ENCODE measurements at places on chromosomes 1 and 21.

DNA sequence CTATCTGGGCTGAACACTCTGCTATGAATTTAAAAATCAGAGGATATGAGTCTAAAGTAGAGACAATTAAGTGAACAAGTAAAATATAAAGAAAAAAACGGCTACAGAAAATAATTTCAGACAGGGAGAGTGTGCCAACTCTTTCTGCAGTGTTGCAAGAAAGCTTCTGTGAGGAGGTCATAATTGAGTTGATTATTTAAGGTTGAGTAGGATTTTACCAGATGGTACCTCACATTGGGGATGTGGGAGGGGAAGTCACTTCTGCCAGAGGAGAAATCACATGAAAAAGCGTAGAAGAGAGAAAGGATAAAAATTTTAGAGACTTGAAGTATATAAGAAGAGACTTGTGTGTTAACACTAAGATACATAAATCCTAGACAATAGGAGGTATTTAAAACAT, 238.0 kb upstream of the NCAM2 start:
- DNase-seq: no peak

- DNase-seq: no peak
Measured at GRCh38 chr1:91556556-91556955, 55.9 kb downstream of the CDC7 start.

DNA sequence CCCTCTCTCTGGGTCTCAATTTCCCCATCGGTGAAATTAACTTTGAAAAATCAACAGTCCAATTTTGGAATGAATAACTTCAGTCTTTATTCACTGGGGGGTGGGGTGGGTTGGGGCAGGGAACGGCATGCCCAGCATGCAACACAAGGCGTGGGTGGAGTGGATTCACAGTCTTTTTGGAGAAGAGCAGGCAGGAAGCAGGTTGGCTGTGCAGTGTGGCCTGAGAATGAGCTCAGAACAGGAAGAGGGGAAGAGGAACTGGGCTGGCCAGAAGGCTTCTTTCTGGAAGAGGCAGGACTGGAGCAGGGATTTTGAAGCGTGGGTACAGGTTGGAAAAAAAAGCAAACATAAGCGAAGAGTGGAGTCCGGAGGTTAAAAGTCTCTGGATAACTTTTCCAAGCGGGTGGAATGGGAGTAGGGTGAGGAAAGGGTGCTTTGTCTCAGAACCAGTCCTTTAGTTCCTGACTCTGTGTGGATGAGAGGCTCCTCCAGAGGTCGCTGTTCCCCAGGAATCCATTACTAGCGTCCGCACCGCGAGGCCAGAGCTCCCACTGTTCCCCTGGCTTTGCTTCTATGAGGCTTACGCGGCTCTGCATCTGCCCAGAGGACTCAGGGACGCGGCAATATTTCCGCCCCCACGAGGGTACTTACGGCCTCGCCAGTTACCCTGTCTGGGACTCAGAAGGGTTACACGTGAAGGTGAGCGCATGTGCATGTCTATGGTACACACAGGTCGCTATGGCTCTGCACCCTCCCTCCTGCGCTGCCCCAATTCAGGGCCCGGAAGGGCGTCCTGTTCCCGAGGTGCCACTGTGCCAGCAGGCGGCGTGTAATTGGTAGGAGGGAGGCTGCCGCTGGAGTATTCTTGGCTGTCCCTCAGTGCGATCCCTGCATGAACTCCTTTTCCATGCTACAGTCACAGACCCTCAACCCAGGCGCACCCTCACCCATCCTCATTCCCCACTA, 5.5 kb upstream of the FOXD2 start:
- DNase-seq: peak; percentile 72

DNA sequence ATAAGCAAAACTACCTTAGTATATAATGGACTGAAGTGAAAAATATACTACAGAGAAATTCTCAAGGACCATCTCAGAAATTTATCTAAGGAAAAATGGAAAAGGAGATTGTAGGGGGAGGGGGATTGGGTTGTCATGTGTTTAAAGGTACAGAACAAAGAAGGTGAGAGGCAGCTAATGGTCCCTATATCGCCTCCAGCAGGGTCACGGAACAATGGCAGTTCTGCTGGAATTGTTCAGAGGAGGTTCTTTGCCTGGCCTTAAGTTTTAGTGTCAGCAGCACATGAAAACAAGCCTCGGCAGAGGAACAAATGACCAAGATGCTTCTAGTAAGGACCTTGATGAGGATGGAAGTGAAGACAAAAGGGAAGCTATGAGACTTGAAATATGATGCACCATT, 42.0 kb upstream of the RGS2 start:
- DNase-seq: no peak

DNA sequence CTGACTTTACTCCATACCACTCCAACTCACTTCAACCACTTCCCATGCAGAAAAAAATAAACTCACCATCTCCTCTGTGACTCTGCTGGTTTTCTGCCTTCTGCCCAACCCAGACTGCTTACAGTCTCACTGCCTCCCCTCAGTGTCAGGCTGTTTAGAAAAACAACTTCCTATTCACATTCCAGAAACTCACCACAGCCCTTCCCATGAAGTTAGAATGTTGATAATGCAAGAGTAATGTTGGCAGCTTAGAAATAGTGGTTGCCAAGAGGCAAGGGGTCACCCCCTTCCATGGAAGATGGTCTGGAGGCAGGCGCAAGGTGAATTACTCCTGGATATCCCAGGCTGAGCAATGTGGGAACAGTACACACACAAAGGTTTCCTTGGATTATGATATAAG, at the start of gene SELP:
TSS of gene SELP (minus strand) at position 119 of the 400 bp plus-strand sequence. CDS start at position 69, 50 bp downstream.
- DNase-seq: no peak

GRCh38 chr1:26191739-26192138, 1.3 kb downstream of the CATSPER4 start:
- DNase-seq: no peak

GRCh38 chr1:156052862-156053767, 483 bp downstream of the UBQLN4 start:
- DNase-seq: peak; percentile 61

- no peak for DNase-seq
Measured at GRCh38 chr21:41739011-41739410, 27.8 kb downstream of the RIPK4 start.

DNA sequence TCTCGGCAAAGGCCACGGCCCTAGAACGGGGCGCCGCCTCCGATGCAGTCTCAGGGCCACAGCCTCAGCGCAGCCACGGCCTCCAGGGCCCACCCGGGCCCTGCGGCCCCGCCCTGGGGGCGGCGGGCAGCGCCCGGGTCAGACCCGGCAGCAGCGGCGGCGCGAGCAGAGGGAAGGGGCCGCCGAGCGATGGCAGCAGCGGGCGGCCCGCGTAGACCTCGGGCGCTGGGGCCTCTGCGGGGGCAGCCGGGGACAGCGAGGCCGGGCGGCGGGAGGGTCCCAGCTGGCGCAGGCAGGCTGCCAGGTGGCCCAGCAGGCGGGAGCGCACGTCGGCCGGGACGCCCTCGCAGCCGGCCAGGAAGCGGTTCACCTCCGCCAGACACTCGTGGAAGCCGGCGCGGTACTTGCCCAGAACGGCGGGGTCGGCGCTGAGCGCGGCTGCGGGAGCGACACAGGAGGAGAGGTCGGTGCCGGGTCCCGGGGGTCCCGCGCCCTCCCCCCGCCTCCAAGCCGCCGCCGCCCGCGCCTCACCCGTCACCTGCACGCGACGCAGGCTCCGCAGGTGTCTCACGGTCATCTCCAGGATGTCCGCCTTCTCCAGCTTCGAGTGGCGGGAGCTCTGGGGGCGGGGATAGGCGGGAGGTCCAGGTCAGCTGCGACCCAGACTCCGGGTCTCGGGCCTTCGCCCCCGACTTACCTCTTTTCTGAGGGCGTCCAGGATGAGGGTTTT, 737 bp downstream of the HES4 start:
- peak; percentile 19 for DNase-seq

DNA sequence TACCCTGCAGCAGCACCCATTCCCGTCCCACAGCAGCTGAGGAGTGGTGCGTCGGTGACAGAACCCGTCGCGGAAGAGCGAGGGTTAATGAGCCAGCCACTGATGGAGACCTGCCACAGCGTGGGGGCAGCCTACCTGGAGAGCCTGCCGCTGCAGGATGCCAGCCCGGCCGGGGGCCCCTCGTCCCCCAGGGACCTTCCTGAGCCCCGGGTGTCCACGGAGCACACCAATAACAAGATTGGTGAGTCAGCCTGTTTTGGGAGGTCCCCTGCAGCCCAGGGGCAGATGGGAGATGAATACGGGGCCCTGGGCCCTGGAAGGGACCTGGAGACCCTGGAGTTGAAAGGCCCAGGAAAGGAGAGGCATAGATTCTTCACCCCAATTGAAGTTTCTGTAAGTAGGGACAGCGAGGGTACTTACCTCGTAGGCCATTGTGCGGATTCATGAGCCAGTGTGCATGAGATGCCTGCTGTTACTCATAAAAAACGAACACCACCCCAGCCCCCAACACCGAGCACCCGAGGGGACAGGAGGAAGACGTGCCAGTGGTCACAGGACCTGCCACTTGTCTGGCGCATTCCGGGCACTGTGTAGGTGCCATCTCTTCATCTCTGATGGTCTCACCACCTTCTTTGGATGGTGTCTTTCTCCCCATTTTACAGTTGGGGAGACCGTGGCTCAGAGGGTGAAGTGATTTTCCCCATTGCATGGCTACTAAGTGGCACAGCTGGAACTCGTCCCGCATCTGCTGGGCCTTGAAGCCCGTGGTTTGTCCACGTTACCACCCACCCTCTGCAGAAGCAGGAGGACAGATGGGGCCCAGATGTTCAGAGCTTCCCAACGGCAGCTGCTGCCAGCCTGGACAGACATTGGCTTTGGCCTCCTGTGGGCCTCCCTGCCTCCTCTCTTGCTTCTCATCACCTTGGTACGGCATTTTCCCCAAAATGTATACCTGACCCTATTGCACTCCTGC, 28.3 kb upstream of the TNFRSF1B start:
- no peak for DNase-seq

GRCh38 chr21:42414928-42415769, 11.4 kb downstream of the UBASH3A start:
- peak; percentile 27 for DNase-seq

GRCh38 chr1:176462674-176463378, at the start of gene PAPPA2:
PAPPA2 (plus strand) TSS chr1:176463175; CDS start chr1:176556323, 93,148 bp downstream.
- no peak for DNase-seq

- DNase-seq: no peak
Measured at GRCh38 chr1:196466166-196466565, 142.1 kb downstream of the KCNT2 start.

DNA sequence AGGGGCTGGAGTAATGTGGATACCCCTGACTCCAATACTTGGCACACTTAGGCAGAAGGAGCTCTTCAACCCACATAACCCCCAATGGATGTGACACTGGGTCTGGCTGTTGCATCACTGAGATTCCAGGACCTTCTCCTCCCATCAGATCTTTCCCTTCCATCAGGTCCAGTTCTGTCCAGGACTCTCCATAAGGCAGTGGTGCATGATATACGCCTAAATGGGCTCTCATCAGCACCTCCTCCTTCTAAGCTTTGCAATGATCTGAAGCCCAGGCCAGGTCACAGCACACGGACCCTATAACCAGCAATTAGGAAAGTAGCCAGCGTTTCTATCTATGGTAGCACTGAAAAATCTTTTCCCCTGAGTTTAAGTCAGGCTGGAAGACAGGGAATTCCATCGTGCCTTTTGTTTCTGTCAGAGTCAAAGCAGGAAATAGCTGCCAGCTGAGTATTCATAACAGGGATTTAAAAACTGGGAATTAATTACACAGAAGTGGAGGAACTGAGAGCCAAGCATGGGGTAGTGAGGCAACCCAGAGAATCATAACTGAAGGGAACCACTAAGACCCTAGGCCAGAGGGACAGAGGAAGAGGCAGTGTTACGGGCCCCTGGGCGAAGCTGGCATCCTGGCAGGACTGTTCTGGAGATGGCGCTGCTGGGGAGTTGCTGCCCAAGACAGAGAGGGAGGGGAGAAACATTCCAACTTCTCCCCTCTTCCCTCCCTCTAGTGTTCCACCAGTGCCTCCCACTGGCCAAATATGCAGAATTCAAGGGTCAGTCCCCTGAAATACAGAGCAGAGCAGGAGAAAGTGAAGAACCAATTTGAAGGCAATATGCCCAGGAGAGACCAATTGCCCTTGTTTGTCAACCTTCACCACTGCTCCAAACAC, 37.5 kb upstream of the HOOK1 start:
- peak; percentile 77 for DNase-seq

- DNase-seq: peak; percentile 32
Measured at GRCh38 chr1:108801101-108801500, 54.6 kb downstream of the STXBP3 start.

DNA sequence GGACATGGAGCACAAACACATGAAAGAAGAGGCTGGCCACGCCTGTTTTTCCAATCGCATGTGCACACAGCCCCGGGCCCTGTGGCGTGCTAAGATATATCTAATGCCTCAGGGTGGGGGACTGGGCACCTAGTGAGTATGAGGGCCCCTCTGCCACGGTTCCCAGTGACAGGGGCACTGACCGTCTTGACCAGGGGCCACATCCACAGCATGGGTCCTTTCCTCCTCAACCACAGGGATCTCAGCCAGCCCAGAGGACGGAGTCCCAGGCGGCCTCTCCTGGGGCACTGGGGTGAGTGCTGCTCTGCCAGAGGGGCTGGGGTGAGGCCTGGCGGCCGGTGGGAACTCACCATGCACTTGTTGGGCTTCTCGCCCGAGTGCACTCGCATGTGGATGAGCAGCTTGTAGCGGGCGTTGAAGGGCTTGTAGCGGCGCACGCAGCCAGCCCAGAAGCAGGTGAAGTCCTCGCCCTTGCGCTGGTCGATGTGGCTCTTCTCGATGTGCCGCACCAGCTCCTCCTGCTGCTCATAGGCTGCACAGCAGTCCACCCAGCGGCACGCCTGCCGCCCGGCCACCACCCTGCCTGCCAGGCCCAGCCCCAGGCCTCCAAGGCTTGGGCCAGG, 134.7 kb downstream of the DMRTB1 start:
- no peak for DNase-seq

DNA sequence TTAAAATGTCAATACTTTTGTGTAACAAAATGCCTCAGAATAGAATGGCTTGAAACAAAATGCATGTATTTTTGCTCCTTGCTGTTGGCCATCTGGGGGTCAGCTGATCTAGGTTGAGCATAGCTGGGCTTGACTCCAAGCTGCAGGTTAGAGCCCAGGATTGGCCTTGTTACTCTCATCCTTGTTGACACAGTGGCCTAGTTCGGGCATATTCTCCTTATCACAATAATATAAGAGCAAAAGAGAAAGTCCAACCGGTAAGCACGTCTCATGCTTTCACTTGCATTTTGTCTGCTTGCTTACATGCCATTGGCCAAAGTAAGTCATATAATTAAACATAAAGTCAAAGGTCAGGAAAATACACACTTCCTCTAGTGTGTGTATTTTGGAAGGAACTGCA, 456.2 kb downstream of the KCNT2 start:
- no peak for DNase-seq

DNA sequence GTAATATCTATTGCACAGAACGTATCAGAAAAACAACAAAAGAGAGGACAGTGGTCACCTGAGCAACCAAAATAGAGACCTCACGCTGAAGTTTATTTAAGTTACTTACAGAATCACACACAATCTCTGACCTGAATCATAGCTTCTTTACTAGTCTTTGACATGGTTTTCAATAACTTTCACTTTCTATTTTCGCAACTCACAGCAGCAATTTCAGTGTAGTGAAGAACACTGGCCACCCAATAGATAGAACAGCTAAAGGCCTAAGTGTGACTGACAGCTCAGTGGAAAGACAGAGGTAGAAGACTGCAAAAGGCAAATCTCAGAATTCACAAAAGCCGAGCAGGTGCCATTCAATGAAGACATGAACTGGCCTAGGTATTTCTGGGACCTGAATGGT, 435.6 kb upstream of the CHRM3 start:
- DNase-seq: no peak

- DNase-seq: no peak
Measured at GRCh38 chr1:66777831-66778230, 23.2 kb downstream of the INSL5 start.

Measured in fibroblast of skin of right quadriceps (primary cell).